IPS-NIHi11 (cell line): ENCODE measurements at places on chromosomes 11 and 22.

GRCh38 chr11:132531921-132532320, 1000.4 kb downstream of the OPCML start:
- DNase-seq, result no peak

DNA sequence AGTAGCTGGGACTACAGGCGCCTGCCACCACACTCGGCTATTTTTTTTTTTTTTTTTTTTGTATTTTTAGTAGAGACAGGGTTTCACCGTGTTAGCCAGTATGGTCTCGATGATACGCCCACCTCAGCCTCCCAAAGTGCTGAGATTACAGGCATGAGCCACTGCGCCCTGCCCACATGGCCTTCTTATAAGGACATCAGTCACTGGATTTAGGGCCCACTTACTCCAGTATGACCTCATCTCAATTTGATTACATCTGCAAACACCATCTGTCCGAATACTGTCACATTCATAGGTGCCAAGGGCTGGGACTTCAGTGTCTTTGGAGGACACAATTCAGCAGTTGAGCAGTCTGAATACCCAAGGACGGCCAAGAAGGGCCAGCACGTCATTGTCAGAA, 8.2 kb upstream of the PRR5 start:
- DNase-seq, result no peak

DNA sequence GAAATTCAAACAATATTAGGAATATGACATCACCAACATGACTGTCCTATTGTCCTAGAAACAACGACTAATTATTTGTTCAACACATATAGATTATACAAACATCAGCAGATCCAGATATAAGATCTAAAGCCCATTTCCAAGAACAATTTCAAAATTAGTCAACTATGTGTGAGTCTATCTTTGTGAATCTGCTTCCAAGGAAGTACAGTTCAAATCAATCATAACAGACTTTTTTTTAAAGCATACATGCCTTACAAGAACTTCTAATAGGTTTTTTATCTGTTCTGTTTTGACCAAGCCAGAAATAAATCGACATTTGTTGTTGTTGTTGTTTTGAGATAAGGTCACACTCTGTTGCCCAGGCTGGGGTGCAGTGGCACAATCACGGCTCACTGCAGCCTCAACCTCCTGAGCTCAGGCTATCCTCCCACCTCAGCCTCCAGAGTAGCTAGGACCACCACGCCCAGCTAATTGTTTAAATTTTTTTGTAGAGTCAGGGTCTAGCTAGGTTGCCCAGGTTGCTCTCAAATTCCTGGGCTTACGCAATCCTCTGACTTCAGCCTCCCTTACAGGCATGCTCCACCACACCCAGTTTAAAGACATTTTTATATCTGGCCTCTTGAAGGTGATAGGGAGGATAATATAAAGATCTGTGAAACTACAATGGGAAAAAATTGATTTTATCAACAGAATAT, 54.8 kb downstream of the DENND5A start:
- DNase-seq, result no peak

DNA sequence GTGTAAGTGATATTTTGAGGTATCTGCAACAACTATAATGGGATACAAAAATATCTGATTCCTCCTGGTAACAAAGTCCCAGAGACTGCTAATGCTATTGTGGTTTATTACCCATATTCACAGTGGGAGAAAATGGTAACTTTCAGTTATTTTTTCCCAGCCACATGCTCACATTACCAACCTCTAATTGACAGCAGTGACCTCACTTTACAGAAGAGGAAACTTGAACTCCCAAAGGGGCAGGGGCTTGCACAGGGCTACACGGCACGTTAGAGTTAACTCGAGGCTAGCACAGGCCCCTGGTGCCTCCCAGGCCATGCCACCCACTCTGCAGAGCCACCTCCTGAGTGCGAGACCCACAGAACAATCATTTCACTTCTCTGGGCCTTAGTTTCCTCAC, 132.4 kb downstream of the TENM4 start:
- DNase-seq, result no peak

DNA sequence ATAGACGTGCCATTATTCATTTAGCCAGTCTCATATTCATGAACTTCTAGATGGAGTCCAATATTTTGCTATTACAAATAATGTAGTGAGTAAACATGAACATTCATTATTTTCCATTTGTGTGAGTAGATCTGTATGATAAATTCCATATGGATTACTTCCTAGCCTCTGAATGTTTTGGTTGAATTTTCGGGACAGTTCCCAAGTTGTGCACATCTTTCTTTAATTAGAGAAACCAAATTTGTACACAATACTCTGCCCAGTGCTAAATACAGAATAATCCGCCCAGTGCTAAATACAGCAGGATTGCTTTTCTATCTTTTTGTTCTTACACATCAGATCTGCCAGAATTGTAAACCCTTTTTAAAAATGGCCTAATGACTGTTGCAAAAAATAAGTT, 17.1 kb upstream of the APLP2 start:
- no peak for DNase-seq

DNA sequence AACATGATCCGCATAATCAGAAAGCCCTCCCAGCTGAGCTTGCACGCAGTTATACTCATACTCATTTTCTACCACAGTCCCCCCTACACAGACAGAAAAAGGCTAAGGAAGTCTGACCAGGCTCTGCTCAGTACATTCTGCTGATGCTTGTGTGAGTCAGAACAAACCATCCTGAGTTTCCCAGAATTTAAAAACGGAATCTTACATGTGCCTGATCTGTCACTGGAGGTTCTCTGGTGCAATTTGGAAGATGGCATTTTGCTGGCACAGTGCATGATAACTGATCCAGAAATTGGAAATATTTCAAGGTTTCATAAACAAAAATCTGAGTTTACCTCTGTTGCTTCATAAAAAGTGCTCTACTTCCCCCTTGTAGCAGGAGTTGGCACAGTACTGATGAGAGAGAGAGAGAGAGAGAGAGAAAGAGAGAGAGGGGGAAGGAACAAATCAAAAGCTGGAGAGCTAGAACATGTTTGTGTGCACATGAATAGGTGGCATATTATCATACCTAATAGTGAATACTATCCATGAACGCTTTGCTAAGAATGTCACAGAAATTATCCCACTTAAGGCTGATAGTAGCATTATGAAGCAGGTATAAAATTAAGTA, 1085.3 kb downstream of the DLG2 start:
- DNase-seq, result no peak

GRCh38 chr11:117670924-117671323, 126.1 kb downstream of the DSCAML1 start:
- peak; percentile 53 for DNase-seq

- no peak for DNase-seq
Measured at GRCh38 chr11:121749691-121750090, 296.9 kb upstream of the SORL1-AS1 start.
